Ascending aorta (tissue), 2 donors: ENCODE measurements at places on chromosomes 12 and 14. TPM values are rescaled to one million over a fixed set of nuclear protein-coding genes. Genes with fewer than 3 reads are reported as not detected.
A peak's percentile ranks its signal among the peaks of the same experiment; 100 is the strongest.

Gene IFI27
- total RNA-seq: 209 TPM

Gene PZP
- total RNA-seq: not detected

Gene TMTC1
- total RNA-seq: 176 TPM

Gene NID2
- total RNA-seq: 12.2 TPM

Gene TSPAN19
- total RNA-seq: not detected

Gene LGR5
- 1.5 TPM for total RNA-seq

Gene GUCY2C
- not detected for total RNA-seq

Gene SMCO2
- total RNA-seq: not detected

Gene HELB
- 3.1 TPM for total RNA-seq

Gene CFAP251
- 0.75 TPM for total RNA-seq

Gene KCNH3
- total RNA-seq: not detected

Gene LHX5
- not detected for total RNA-seq

GRCh38 chr12:807041-807735 lies 54.8 kb downstream of the WNK1 start:
- no peaks in the 10 kb centered on the region for H3K36me3 ChIP-seq
- no peak for DNase-seq
- H3K27ac ChIP-seq: peak overlapping the region; percentile 65

GRCh38 chr12:114649585-114649984 lies 34.4 kb downstream of the TBX3 start:
- no peaks in the 10 kb centered on the region for H3K27me3 ChIP-seq
- no peak overlapping the region for H3K27ac ChIP-seq
- no peaks in the 10 kb centered on the region for H3K4me1 ChIP-seq
- no peak overlapping the region for H3K4me3 ChIP-seq
- no peak for DNase-seq
- no peaks in the 10 kb centered on the region for H3K36me3 ChIP-seq

DNA sequence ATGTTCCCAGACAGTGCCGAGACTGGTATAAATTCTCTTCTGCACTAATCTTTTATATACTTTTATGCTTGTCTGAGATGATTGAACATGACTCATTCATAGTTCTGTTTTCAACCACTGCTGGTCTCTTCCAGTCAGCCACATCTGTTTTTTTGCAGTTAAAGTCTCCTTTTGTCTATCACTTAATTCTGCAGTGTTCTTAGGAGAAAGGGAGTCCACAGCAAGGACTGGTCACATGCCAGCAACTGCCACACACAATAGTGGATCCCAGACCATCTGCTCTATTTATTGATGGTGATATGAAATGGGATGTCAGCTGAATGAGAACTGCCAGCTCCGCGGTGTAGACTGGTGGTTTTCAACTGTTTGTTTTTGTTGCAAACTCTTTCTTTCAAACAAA lies 379.8 kb downstream of the MED13L start:
- H3K27ac ChIP-seq: no peak overlapping the region
- no peak overlapping the region for H3K4me3 ChIP-seq
- DNase-seq: no peak
- H3K27me3 ChIP-seq: no peaks in the 10 kb centered on the region
- H3K4me1 ChIP-seq: no peaks in the 10 kb centered on the region

GRCh38 chr14:89249065-89249695 lies 167.9 kb downstream of the FOXN3 start:
- peaks cover 23% of the 10 kb centered on the region for H3K4me1 ChIP-seq
- no peaks in the 10 kb centered on the region for H3K27me3 ChIP-seq
- no peaks in the 10 kb centered on the region for H3K36me3 ChIP-seq
- H3K4me3 ChIP-seq: no peak overlapping the region
- DNase-seq: peak; percentile 22
- H3K27ac ChIP-seq: no peak overlapping the region

DNA sequence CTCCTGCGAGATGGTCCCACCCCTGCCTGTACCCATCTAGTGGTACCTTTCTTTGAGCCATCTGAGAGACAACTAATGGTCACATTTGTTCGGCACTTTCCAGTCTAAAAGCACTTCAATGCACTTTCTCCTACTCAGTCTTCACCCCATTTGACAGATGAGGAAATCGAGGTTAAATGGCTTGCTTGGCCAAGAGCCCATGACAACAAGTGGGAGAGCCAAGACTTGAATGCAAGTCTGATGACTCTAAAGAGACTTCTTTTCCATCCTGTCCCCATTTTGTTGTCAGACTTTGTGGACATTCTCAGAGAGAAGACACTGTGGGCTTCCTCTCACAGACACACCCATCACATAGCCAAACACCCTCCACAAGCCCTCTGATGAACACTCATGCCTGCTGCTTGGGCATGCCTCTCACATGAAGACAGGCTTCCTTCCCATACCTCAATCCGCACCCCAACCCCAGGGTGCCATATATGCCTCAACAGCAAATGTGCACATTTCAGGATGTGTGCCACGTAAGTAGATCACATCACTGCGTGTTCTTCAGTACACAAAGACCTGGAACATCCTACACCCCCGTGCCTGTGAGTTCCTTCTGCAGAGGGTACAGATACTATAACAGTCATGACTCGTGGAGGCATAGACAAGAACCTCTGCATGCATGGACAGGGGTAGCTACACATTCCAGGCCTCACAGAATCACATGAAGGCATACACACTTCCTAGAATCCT lies 805 bp downstream of the MYH7 start:
- H3K36me3 ChIP-seq: no peaks in the 10 kb centered on the region
- no peak overlapping the region for H3K27ac ChIP-seq
- DNase-seq: no peak
- H3K4me3 ChIP-seq: no peak overlapping the region
- H3K4me1 ChIP-seq: no peaks in the 10 kb centered on the region
- no peaks in the 10 kb centered on the region for H3K27me3 ChIP-seq

DNA sequence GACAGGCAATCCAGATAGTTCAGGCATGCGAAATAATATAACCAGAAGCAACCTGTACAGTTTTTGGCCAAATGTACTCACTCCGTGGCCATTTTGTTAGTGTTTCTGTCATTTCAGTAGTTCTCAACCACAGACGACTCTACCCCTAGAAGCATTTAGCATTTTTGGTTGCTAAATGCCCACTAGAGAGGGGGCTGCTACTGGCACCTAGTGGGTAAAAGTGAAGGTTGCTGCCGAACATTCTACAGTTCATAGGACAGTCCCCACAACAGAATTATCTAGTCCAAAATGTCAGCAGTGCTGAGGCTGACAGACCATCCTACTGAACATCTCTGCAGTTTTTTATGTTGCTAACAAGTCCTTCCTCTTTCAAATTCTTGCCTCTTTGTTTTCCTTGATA lies 107.4 kb downstream of the TSHR start:
- H3K36me3 ChIP-seq: no peaks in the 10 kb centered on the region
- H3K27me3 ChIP-seq: no peaks in the 10 kb centered on the region
- DNase-seq: no peak
- H3K4me3 ChIP-seq: no peak overlapping the region
- H3K27ac ChIP-seq: no peak overlapping the region

DNA sequence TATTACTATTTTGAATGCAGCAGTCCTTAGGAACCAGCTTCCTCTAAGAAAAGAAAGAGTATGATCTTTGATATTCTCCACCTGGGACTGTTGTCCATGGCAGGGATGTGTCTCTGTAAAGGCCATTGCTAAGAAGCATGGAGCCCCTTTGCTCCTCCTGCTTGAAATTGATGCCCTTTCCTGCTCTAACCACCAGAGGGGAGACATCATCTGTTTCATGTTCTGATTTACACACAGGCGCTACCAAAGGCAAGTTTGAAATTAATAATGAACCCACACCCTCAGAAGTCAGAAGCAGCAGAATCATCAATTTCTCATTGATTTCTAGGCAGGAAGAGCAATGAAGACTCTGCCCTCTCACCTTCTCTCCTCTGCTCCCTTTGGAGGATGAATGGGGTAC lies 253.8 kb downstream of the RMST start:
- H3K27ac ChIP-seq: no peak overlapping the region
- H3K4me1 ChIP-seq: no peaks in the 10 kb centered on the region
- no peaks in the 10 kb centered on the region for H3K27me3 ChIP-seq

DNA sequence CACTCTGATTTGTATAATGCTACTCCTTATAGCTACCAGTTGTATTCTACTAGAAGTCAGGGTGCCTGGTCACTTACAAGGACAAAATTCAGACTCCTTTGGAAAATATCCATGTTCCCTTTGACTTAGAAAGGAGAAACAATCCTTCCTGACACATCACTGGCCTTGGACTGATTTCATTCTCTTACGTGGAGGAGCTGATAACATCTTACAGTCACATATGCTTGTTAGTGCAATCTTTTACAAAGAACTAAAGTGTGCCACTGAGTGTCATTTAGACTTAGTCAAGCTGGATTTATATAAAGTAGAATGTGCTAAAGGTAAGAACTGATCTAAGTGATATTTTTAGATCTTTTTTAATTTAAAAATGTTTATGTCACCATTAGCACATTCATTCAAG lies 131.0 kb upstream of the TMTC2 start:
- no peaks in the 10 kb centered on the region for H3K4me1 ChIP-seq
- H3K4me3 ChIP-seq: no peak overlapping the region
- H3K36me3 ChIP-seq: no peaks in the 10 kb centered on the region
- no peak overlapping the region for H3K27ac ChIP-seq
- no peaks in the 10 kb centered on the region for H3K27me3 ChIP-seq

DNA sequence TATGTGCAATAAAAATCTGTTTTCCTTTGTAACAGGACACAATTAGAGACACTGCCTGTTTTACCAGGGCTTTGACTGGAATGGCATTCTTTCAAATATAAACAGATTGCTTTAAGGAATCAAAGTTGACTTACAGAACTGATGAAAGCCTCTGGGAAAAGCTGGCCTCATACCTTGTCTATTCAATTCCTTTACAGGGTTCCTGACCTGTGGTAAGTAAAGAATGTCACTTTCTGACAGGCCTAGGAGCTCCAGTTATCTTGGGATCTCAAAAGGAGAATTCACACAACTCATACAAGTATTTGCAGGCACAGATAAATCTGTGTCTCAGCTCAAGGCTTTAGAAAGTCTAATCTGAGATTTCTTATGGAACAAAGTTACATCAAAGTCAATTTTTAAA lies 88.4 kb downstream of the BCAT1 start:
- no peaks in the 10 kb centered on the region for H3K4me1 ChIP-seq
- DNase-seq: no peak
- H3K27me3 ChIP-seq: no peaks in the 10 kb centered on the region
- no peaks in the 10 kb centered on the region for H3K36me3 ChIP-seq
- H3K4me3 ChIP-seq: no peak overlapping the region

DNA sequence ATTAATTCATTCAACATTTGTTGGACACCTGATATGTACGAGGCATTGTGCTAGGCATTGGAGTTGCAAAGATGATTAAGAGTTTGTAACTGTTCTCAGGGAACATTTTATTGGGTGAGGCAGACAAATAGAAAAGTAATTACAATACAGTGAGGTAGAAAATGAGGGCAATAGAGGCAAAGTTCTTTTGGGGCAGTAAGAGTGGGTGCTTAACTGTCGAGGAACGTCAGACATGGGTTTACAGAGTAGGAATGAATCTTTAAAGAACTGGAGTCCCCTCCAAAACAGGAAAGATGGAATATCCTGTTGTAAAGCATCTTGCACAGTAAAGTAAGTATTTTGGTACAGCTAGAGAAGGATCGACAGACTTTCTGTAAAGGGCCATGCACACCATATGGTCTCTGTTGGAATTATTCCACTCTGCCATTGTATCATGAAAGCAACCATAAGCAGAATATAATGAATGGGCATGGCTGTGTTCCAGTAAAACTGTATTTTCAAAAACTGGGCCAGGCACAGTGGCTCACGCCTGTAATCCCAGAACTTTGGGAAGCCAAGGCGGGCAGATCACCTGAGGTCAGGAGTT lies 9.1 kb downstream of the CREBL2 start:
- no peak overlapping the region for H3K27ac ChIP-seq
- H3K4me3 ChIP-seq: no peak overlapping the region
- DNase-seq: no peak
- no peaks in the 10 kb centered on the region for H3K36me3 ChIP-seq
- H3K4me1 ChIP-seq: peaks cover 3% of the 10 kb centered on the region

GRCh38 chr14:99422228-99423010 lies 58.2 kb downstream of the SETD3 start:
- H3K27me3 ChIP-seq: no peaks in the 10 kb centered on the region
- DNase-seq: no peak
- no peaks in the 10 kb centered on the region for H3K4me1 ChIP-seq
- H3K4me3 ChIP-seq: no peak overlapping the region
- peaks cover 10% of the 10 kb centered on the region for H3K36me3 ChIP-seq
- H3K27ac ChIP-seq: no peak overlapping the region

GRCh38 chr12:56803750-56804149 lies 40.6 kb downstream of the HSD17B6 start:
- H3K27me3 ChIP-seq: no peaks in the 10 kb centered on the region
- H3K27ac ChIP-seq: peak overlapping the region; percentile 61
- peaks cover 7% of the 10 kb centered on the region for H3K4me1 ChIP-seq
- no peak overlapping the region for H3K4me3 ChIP-seq
- no peaks in the 10 kb centered on the region for H3K36me3 ChIP-seq
- DNase-seq: peak; percentile 32

- no peak for DNase-seq
- H3K27me3 ChIP-seq: no peaks in the 10 kb centered on the region
- peak overlapping the region; percentile 44 for H3K4me3 ChIP-seq
- peak overlapping the region; percentile 92 for H3K27ac ChIP-seq
- peaks cover 16% of the 10 kb centered on the region for H3K4me1 ChIP-seq
Measured at GRCh38 chr14:23319746-23320583, 1.3 kb upstream of the PABPN1 start.

DNA sequence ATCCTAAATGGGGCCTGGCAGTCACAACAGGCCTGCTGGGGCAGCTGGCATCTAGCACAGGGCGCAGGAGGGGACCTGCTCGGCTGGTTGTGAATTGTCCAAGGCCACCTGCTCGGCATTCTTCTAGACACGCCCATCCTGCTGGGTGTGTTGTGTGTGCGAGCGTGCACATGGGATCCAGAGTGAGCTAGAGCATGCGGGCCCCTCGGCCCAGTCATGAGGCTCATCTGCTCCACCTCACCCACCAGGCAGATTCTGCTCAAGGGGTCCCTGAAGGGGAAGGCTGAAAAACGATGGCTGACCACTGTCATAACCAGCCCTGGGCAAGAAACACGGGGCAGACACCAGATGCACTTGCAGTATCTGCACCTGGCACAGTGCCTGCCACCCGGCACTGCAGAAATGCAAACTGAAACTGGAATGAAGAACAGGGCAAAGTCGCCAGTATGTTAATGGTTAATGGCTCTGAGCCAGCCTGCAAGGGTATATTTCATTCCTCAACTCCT lies 31.8 kb downstream of the MAX start:
- no peak overlapping the region for H3K4me3 ChIP-seq
- peaks cover 28% of the 10 kb centered on the region for H3K36me3 ChIP-seq
- H3K4me1 ChIP-seq: no peaks in the 10 kb centered on the region
- no peak for DNase-seq
- H3K27ac ChIP-seq: no peak overlapping the region
- H3K27me3 ChIP-seq: no peaks in the 10 kb centered on the region

DNA sequence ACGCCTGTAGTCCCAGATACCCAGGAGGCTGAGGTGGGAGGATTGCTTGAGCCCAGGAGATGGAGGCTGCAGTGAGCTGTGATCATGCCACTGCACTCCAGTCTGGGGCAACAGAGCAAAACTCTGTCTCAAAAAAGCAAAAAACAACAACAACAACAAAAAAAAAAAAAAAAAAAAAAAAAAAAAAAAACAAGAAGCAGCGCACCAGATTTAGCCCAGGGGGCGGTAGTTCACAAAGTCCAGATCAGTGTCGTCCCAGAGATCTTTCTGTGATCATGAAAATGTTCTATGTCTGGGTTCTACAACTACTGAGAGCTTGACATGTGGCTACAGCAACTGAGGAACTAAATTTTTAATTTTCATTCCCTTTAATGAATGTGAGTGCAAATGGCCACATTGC lies 27.4 kb downstream of the OAS2 start:
- H3K36me3 ChIP-seq: peaks cover 15% of the 10 kb centered on the region
- no peaks in the 10 kb centered on the region for H3K27me3 ChIP-seq
- H3K4me1 ChIP-seq: no peaks in the 10 kb centered on the region
- H3K4me3 ChIP-seq: no peak overlapping the region
- no peak for DNase-seq
- H3K27ac ChIP-seq: no peak overlapping the region
